Stimulated activated CD8-positive, alpha-beta memory T cell treated with anti-CD3 and anti-CD28 coated beads, Interleukin-2, amount 100 ng/mL, for 1 hour (primary cell): ENCODE measurements at places on chromosomes 7 and 10.

DNA sequence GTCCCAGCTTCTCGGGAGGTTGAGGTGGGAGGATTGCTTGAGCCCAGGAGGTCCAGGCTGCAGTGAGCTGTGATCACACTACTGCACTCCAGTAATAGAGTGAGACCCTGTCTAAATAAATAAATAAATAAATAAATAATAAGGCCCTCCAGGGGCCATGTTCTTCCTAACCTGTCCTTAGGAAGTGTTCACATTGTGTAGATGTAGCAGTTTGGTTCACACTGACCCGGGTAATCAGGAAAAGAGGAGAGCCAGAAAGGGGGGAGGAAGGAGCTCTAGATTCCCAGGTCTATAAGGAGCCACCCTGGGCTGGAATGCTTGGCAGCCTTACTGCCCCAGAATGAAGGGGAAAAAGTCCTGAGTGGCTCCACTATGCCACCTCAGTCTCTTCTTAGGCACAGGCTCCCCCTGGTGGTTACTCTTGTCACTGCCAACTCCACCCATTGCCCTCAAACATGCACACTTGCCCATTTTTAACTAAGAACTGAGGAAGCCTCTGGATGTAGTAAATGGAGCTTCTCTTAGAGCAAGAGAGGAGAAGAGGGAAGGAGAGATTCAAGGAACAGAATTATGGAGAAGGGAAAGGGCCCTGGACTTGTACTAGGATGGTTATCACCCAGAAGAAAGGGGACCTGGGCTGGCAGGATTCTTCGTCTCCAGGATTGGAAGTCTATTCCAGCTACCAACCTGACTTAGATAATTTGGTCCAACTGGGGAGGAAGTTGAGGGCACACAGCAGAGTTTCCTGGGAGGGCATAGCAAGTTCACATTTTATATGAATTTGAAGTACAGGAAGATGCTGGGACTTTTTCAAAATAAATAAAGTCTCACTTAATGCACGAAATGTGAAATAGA, 7.8 kb downstream of the HPS6 start:
- DNase-seq = peak; percentile 66

- DNase-seq = no peak
Measured at GRCh38 chr10:120424198-120424464, 32.9 kb upstream of the PLPP4 start.

DNA sequence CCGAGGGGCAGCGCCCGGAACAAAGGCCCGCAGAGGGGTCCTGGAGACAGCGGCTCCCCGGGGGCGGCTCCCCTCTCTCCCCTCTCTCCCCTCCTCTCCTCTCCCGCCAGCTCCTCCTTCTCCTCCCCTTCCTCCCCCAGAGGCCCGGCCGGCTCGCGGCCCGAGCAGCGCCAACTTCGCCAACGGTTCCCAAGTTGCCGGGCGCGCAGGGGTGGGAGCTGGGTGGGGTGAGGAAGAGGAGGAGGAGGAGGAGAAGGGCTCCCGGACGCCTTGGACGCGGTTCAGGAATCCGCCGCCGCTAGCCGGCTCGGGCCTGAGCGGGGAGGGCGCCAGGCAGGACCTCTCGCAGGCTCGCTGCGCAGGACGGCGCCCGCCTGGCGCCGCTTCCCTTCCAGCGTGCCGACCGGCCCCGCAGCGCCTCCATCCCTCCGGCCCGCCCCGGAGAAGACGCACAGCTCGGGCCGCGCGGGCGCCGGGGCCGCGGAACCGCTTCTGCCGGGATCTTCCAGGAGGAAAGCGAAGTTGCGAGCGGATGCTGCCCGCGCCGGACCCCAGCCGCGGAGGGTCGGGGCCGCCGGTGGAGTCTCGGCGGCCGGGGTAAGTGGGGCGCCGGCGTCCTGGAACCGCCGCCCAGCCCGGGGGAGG, at the start of gene CHST3:
Gene CHST3, plus strand, starts transcription at position 298 of the 645 bp plus-strand sequence. CDS start 41,448 bp downstream, outside the sequence.
- no peak for DNase-seq

DNA sequence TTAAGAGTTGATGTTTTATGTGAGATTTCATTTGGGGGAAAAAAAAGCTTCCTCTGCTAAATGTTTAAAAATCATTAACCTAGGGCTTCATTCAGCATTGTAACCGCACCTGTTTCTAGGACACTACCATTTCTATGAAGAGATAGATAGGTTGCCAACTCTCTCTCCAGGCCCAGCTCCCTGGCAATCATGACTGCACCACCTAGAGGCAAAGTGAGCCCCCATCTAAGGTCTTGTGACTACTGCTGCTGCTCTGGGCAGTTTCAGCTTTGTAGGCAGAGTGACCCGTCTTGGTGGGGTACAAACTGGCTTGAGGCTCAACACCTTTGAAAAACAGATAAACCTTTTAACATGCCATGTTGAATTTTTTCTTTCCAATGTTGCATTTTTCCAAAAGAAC, 27.3 kb upstream of the MRC1 start:
- DNase-seq = no peak

GRCh38 chr7:116786791-116787443, 75.5 kb upstream of the CAPZA2 start:
- no peak for DNase-seq

DNA sequence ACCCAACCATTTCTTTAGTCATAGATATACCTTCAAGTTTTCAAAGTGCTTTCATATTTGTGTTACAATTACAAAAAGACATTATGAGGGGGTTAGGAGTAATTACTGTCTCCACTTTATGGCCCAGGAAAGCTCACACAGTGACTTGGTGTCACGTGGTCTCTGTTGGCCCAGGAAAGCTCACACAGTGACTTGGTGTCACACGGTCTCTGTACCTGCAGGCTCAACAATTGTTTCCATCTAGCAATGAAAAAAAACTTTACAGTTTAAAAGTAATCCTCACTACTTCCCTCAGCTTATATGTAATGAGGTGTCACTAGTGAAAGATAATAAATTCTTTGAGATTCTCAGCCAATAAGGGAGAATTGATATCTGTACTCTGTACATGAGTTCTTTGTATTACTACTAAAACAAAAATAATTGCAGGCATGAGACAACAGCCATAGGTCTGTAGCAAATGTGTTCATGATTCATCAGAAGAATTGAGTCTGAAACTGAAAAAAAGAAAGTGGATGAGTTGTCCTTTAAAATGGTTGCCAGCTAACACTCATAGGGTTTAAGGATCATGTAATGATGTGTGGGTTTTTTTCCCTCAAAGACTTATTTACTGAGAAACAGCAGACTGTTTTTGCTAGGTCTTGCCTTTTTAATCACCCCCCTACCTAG, 10.9 kb downstream of the OGDH start:
- no peak for DNase-seq

DNA sequence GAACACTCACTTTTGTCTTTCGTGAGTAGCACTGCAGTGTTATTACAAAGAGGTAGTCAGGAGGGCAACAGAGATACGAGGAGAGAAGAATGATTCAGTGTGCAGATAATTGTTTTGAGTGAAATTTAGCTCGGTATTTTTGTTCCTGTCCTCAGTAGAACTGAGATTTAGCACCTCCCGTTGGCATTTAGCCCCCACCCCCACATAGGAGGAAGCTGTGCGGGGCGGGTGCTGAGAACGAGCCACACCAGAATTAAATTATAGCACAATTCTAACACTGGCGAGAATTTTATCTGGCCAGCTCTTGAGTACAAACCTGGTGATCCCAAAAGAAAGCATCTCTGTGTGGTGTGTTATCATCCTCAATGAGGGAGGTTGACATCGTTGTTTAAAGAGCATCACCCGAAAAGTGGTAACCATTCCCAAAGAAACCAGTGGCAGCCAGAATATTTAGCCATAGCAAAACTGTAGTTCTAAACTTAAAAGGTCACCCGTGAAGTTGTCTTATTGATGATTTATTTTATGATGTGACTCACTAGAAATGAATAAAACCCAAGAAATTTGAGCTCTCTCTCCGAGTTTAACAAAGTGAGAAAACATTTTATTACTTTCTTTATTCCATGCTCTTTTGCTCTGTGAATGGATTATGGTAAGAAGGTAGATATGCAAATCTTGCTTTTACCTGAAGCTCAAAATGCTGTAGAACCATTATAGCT, 612.2 kb downstream of the SUGCT start:
- DNase-seq = no peak

- no peak for DNase-seq
Measured at GRCh38 chr7:47726047-47726726, 144.3 kb upstream of the TNS3 start.

GRCh38 chr10:121168545-121169216, 317.5 kb downstream of the WDR11 start:
- no peak for DNase-seq

GRCh38 chr10:103583871-103584215, 90.3 kb downstream of the NEURL1 start:
- no peak for DNase-seq

- DNase-seq = no peak
Measured at GRCh38 chr10:125823663-125824251, 411 bp downstream of the BCCIP start.

GRCh38 chr10:86191686-86192085, 174.9 kb downstream of the GRID1 start:
- DNase-seq = no peak
